Activated naive CD4-positive, alpha-beta T cell (primary cell): ENCODE measurements at places on chromosomes 12 and 14.

DNA sequence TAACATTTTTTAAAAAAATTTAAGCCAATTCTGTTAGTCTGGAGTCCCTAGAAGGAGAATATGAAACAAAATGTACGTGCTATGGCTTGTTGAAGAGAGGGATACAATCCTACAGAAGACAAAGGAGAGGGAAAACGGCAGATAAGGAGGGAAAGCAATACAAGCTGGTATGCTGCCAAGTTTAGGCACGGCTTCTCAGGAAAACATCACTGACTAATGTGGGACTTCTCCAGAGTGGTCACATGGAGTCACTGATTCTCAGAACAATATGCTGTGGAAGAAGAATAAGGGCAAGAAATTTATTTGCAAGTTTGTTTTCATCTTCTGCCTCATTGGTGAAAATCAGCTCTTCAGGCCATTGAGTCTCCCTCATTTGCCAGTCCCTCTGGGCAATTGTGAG, 22.9 kb upstream of the NR1H4 start:
- DNase-seq, result no peak

DNA sequence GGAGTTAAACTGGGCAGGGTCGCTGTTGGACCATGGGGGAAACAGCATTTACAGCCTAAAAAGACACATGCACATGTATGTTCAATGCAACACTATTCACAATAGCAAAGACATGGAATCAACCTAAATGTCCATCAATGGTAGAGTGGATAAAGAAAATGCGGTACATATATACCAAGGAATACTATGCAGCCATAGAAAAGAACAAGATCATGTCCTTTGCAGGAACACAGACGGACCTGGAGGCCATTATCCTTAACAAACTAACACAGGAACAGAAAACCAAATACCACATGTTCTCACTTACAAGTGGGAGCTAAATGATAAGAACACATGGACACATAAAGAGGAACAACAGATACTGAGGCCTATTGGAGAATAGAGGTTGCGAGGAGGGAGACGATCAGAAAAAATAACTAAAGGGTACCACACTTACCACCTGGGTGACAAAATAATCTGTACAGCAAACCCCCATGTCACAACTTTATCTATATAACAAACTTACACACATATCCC, 25.0 kb upstream of the SRP54 start:
- DNase-seq, result no peak

DNA sequence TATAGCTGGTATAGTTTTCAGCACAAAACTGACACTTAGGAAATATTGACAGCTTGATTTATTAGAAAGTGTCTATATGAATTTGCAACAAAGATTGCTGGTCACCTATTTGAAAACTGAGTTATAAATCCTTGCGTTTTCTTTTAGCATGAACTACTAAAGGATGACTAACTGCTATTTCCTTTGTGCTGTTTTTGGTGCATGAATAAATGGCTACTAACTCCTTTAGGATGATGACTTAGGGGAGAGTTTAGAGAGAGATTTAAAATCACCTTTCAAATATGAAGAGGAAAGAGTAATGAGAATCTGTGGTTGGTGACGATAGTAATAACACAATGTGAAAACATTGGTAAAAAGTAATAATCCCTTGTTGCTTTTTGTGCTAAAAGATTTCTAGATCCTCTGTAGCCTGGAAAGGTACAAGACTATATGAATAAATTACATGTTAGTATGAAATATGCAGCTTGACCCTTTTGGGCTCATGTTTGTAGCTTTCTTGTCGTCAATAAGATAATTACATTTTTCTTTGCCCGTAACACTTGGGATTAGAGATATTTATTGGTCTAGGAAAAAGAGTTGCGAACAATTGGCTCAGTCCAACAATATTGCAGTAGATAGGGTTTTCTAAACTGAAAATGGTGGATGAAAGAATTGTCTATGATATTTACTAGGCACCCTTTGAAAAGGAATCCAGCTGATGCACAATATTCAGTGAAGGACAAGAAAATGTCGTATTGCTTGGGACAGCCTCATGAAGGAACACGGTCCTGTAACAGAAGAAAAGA, 453.0 kb downstream of the ADAMTS20 start:
- DNase-seq, result no peak

- no peak for DNase-seq
Measured at GRCh38 chr14:75084513-75084912, 15.1 kb downstream of the ZC2HC1C start.

DNA sequence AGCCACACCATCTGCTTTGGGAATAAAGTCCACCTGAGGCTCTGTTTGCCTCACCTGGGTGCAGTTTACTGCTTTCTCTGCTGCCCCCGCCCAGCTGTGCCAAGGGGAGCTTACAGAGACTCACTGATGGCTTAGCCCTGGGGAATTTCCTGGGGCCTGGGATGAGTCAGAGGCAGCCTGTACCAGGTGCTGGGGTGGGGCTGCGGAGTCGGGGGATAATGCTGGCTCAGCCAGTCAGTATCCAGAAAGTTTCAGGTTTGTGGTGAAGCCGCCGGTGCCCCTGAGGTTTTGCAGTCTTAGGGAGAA, 22.3 kb downstream of the PLEKHG3 start:
- no peak for DNase-seq

- peak; percentile 60 for DNase-seq
Measured at GRCh38 chr14:93970585-93970964, 5.8 kb downstream of the ASB2 start.

- DNase-seq, result no peak
Measured at GRCh38 chr12:1846421-1847405, 26.3 kb downstream of the LRTM2 start.

GRCh38 chr14:50051106-50051505, 65.3 kb downstream of the VCPKMT start:
- no peak for DNase-seq

DNA sequence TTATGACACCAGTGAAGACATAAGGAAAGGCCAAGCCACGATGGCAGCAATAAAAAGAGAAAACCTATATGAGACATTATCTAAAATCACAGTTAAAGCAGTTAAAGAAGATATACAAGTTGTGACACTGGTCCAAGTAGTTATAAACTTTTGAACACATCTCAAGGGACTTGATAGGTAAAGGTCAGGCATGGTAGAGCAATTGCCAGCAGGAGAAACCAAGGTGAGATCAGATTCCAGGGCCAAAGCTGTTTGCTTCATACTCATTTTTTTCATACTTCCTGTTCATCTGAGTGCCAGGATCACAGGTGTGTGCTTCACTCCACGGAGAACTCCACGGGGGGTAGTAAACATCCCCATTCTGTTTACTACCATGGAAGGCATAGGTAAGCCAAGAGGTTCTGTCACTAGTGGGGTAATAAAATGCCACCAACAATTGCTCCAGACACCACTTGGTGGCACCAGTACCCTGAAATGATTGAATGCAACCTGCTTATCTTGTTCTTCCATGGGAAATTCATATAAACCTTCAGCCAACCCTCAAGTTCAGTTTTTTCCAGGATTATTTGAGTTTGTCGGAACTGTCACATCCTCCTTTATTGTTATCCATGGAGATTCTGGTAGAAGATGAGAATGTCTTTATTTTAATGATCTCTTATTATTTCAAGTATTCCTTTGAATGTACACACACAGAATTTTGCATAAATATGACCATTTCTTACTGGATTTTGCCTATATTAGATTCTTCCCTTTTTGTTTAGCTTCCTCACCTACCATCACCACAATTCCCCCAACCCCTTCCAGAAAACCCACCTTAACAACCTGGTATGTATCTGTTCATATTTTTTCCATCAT, 59.2 kb upstream of the TSPAN8 start:
- no peak for DNase-seq

- DNase-seq, result no peak
Measured at GRCh38 chr14:68506021-68506644, 286.7 kb downstream of the ZFP36L1 start.

- no peak for DNase-seq
Measured at GRCh38 chr14:71582705-71583104, 349.5 kb upstream of the RGS6 start.

- DNase-seq, result no peak
Measured at GRCh38 chr12:48651681-48652080, 30.4 kb downstream of the KANSL2 start.
